Left lobe of liver (tissue), 2 donors: ENCODE measurements at places on chromosomes 4 and X. TPM values are rescaled to one million over a fixed set of nuclear protein-coding genes. Genes with fewer than 3 reads are reported as not detected.

- no peak for DNase-seq
Measured at GRCh38 chrX:81348388-81348787, 146.5 kb downstream of the SH3BGRL start.

GRCh38 chr4:33924811-33925210, 2319.5 kb downstream of the ARAP2 start:
- no peak for DNase-seq

DNA sequence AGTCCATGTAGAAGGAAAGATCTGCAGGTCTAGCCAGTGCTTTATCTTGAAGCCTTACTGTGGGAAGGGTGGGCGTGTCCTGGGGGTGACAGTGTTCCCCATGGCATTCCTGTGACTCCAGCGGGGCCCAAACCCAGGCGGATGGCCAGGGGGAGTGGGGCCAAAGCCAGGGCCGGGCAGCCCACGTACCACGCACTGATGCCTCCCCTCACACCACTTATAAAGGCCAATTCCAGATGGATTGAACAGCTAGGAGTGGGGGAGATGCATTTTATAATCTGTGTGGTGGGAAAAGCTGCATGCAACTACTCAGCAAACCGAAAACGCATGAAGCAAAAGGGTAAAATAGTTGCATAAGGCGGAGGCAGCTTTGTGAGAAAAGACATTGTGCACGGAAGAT, 36.4 kb downstream of the NELFA start:
- no peak for DNase-seq

- DNase-seq, result peak; percentile 62
Measured at GRCh38 chr4:122152711-122153226, 638 bp downstream of the BLTP1 start.

DNA sequence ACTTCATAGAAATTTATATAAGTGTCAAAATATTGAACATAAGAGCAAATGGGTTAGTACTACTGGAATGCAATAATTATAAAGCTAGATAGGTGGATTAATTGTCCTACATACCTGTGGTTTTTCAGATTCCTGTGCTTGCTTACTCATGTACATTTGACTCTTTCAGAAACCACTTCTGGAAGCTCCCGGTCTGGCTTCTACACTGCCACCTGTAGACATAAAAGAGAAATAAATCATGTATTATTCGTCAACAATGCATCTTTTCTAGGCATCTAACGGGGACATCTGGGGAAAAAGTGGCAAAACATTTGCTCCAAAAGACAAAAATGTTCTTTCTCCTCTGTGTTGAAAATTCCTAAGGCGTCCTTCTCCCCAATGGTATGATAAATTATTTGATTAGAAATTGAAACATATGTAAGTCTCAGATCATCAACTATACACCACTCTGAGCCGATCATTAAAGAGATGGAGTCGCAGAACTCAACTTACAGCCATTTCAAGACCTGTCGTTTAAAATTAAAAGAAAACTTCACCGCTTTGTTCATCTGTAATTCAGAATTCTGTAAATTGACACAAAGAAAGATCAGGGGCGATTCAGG, 648.7 kb upstream of the DIPK2B start:
- no peak for DNase-seq

DNA sequence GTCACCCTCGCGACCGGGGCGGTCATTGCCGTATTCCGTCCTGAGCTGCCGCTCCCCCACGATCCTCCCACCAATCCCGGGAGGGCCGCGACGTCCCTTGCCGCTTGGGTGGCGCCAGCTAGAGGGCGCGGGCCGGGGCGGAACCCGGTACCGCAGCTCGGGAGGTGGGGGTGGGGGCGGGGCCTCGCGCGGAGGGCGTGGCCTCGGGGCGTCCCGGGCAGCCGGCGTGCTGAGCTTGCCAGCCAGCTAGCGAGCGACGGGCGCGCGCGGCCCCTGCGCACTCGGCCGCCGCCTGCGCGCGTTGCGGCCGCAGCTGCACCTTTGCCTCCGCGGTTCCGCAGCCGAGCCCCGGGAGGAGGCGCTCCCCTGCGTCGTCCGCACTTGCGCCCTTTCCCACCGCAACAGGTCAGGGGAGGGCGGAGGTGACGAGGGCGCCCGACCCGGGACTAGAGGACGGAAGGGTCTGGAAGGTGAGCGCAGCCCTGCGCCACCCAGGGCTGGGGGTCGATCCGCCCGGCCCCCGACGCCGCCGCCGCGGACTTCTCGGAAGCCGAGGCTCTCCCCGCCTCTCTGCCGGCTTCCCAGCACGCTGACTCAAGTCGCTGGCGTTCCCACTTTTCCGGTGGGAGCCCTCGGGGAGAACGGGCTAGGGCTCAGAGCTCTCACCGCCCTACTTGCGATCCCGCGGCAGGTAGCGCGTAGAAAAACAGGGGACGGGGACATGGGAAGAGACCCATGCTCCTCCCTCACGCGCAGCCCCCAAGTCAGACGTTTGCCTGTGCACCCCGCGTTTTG, at the start of gene AFF1:
AFF1 (plus strand) TSS at position 241 of the 795 bp plus-strand sequence. CDS start 13,523 bp downstream, outside the sequence.
- DNase-seq, result peak; percentile 96

DNA sequence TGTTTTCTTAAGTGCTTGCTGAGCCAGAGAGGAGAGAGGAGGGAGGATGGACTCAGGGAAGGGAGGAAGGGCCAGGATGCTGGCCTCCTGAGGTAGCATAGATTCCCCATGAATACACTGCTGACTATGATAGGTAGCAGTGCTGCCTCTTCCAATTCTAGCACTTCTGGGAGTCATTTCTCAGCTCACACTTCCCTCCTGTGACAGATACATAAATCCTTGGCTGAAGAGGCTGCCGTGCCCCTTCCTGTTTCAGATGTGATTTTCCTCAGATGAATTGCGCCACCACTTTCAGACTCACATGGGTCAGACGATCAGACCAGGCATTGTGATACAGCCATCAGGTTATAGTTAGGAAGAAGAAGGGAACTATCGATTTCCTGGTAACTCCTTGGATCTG, 22.4 kb downstream of the TSC22D3 start:
- DNase-seq, result no peak

DNA sequence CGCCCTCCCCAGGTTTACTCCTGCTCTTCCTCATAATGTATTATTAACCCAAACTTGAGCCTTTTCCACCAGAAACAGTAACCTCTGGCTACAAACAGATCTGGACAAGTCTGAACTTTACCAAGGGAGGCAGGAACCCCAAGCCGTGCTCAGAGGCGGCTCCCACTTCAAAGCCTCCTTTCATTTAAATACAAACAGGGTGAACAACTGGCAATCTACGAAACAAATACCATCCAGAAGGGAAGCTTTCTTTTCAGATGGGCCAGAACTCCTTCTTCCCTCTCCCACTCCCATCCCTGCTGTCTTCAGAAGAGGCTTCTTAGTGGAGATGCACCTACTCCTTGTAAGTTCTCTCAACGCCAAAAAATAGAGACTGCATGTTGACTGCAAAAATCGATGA, 2.1 kb upstream of the GPC4 start:
- DNase-seq, result no peak

DNA sequence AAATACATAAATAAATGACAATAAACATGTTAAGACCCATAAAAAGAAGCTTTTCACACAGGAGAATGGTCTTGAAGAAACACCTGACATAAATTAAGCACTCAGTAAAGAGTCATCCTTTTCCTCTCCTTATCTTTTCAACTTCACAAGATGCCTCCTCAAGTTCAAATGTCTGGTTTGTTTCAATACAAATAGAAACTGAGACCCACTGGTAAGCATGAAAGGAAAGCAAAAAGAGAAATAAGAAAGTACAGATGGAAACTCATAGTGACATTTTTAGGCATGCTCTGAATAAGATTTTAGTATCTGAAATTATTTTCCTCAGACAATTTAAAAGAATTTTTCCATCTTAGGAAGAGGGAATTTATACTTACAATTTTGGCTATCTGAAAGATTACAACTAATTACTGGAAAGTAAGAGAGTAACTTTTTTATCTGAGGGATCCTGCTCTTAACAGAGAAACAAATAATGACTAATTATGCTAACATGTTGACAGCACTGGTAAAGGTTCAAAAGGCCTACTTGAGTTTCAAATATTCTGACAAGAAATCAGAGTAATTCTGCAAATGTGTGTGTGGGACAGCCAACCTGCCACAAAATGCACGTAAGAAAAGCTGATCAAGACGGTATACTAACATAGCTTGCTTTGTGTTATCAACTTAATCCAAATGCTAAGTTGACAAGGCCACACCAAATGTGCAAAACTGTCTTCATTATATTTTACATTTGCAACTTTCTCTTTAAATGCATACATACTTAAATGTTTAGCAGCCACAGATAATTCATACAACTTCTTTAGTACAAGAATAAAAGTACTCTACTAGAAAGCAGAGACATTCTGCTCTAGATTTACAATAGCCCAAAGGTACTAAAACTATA, 113.0 kb downstream of the IQCM start:
- no peak for DNase-seq

DNA sequence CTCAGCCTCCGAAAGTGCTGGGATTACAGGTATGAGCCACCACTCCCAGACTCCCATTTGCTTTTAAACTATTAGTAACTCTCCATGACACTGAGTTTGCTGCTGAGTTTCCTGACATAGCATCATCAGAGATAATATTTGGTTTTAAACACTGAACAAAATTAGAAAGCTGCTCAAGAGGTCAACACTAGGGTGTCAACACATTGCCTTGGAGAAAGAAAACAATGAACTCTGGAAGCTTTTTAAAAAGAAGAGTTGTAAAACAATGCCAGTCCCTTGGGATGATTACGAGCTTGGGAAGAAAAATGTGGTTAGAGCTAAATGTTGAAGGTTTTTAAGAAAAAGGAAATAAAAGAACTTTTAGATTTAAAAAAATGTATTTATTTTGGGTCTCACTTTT, 264.8 kb downstream of the CAMK2D start:
- no peak for DNase-seq

- DNase-seq, result no peak
Measured at GRCh38 chr4:145047151-145047550, 50.8 kb downstream of the ANAPC10 start.

- no peak for DNase-seq
Measured at GRCh38 chr4:6372649-6373525, 99.5 kb downstream of the PPP2R2C start.

DNA sequence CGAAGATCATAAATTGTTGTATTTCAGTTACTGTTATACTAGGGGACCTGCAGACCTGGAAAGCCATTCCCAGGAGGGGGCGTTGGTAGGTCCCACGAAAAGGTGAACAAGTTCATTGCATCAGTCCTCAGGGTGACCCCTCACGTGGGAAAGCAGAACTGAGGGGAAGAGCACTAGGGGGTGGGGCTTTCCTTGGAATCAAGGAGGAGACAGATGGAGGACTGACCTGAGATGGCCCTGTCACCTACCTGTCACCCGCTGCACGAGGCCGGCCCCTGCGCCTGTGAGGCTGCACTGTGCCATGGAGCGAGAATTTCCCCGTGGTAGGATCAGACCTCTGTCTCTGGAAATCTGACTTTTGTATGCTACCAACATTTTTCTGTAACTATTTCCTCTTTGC, 41.8 kb upstream of the CLDN24 start:
- DNase-seq, result no peak

GRCh38 chr4:24024157-24024556, 134.3 kb upstream of the PPARGC1A start:
- DNase-seq, result no peak

DNA sequence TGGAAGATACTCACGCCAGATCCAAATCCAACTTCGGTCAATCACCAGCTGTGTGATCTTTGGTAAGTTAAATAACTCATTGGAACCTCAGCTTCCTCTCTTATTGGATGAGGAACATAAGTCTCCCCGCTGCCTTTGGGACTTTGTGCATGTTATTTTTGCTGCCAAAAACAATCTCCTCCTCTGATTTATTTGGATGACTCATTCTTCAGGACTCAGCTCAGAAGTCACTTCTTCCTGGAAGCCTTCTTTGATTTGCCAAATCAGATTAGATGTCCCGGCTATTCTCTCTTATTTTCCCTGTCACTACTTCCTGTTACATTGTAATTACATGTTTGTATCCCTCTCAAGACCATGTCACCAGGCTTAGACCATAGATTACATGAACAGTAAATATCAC, 138.0 kb upstream of the BOD1L1 start:
- no peak for DNase-seq

GRCh38 chrX:28126886-28127285, 145.6 kb upstream of the DCAF8L1 start:
- no peak for DNase-seq

- no peak for DNase-seq
Measured at GRCh38 chr4:15398001-15398400, 29.8 kb upstream of the C1QTNF7 start.

- DNase-seq, result no peak
Measured at GRCh38 chrX:72159769-72160168, 21.8 kb upstream of the PIN4 start.

DNA sequence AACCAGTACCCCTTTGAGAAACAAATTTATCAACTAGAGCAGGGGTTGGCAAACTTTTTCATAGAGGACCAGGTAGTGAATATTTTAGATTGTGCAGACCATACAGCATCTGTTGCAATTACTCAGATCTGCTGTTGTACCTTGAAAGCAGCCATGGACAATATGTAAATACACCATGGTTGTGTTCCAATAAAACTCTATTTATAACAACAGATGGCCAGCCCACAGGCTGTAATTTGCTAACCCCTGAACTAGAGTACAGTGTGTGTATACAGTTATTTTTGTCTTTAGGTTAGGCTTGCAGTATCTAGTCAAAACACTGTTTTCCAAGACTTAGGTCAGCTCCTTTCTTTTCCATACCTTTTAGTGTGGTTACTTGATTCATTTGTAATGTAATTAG, 54.4 kb downstream of the PHKA1 start:
- no peak for DNase-seq

GRCh38 chrX:1661048-1661921, 46.4 kb downstream of the ASMT start:
- peak; percentile 56 for DNase-seq

- no peak for DNase-seq
Measured at GRCh38 chrX:63402106-63402505, 51.0 kb upstream of the SPIN4 start.

GRCh38 chr4:127643791-127644190, 11.0 kb downstream of the INTU start:
- DNase-seq, result no peak

- DNase-seq, result no peak
Measured at GRCh38 chr4:168360271-168360670, 41.7 kb upstream of the DDX60 start.

Gene SPANXN3
- not detected for total RNA-seq

Gene ART3
- total RNA-seq, result not detected

Gene ENAM
- 0.25 TPM for total RNA-seq

Gene AFF2
- 0.13 TPM for total RNA-seq

Gene SPANXN1
- not detected for total RNA-seq

Gene XAGE1A
- not detected for total RNA-seq

Gene ARHGAP24
- total RNA-seq, result 6.8 TPM

Gene RPL36A
- total RNA-seq, result 39.4 TPM

Gene TRPC3
- total RNA-seq, result 0.25 TPM

Gene TRIM2
- total RNA-seq, result 10.8 TPM

Gene LIAS
- total RNA-seq, result 13.7 TPM

Gene NUDT10
- total RNA-seq, result 0.20 TPM
